Smooth muscle cell of the pulmonary artery (primary cell): ENCODE measurements at places on chromosomes 5 and 9. TPM values are rescaled to one million over a fixed set of nuclear protein-coding genes. Genes with fewer than 3 reads are reported as not detected.

SMIM32 gene
- 0.07 TPM in 1 of 2 replicates, not detected in the other for total RNA-seq

OCLN gene
- total RNA-seq: 0.26 and 1.1 TPM in 2 replicates

PLPP7 gene
- total RNA-seq: 17.2 and 18.9 TPM in 2 replicates

MLANA gene
- not detected in 2 replicates for total RNA-seq

C8G gene
- total RNA-seq: 0.72 and 0.79 TPM in 2 replicates

DYNC2I2 gene
- 35.8 and 43.4 TPM in 2 replicates for total RNA-seq

ROPN1L gene
- 0.33 and 0.36 TPM in 2 replicates for total RNA-seq

PCDHGA10 gene
- 8.3 and 9.4 TPM in 2 replicates for total RNA-seq

KCTD16 gene
- total RNA-seq: 4.6 and 8.4 TPM in 2 replicates

NMUR2 gene
- not detected in 2 replicates for total RNA-seq

SLC46A2 gene
- not detected in 2 replicates for total RNA-seq

CCNJL gene
- 0.52 and 1.4 TPM in 2 replicates for total RNA-seq

CCL19 gene
- not detected in 2 replicates for total RNA-seq

ADAMTS6 gene
- 85.0 and 90.7 TPM in 2 replicates for total RNA-seq

GABRA1 gene
- total RNA-seq: 0.17 TPM in 1 of 2 replicates, not detected in the other

FAF2 gene
- 42.4 and 51.3 TPM in 2 replicates for total RNA-seq

FAM81B gene
- not detected in 2 replicates for total RNA-seq

RAD1 gene
- total RNA-seq: 33.6 and 34.7 TPM in 2 replicates

AJM1 gene
- total RNA-seq: 3.6 and 4.0 TPM in 2 replicates

C5orf46 gene
- 12.3 and 16.7 TPM in 2 replicates for total RNA-seq

C9 gene
- total RNA-seq: not detected in 2 replicates

KIF4B gene
- under 0.01 TPM in 1 of 2 replicates, not detected in the other for total RNA-seq

CSF1R gene
- 0.26 and 0.69 TPM in 2 replicates for total RNA-seq

MIER3 gene
- 11.5 and 14.3 TPM in 2 replicates for total RNA-seq

ALDH7A1 gene
- 34.6 and 37.1 TPM in 2 replicates for total RNA-seq

NUTM2F gene
- not detected in 2 replicates for total RNA-seq

LCN1 gene
- total RNA-seq: 0.20 and 0.43 TPM in 2 replicates

OGN gene
- total RNA-seq: 12.8 and 24.7 TPM in 2 replicates

PPIC gene
- total RNA-seq: 77.2 and 93.4 TPM in 2 replicates

SEMA6A gene
- total RNA-seq: 0.20 and 0.23 TPM in 2 replicates

MARVELD2 gene
- 1.6 and 1.7 TPM in 2 replicates for total RNA-seq

SGTB gene
- 25.3 and 26.1 TPM in 2 replicates for total RNA-seq

RAD23B gene
- 90.0 and 98.4 TPM in 2 replicates for total RNA-seq

SHOC1 gene
- total RNA-seq: under 0.01 TPM in 1 of 2 replicates, not detected in the other

CD72 gene
- 0.46 and 0.78 TPM in 2 replicates for total RNA-seq

C9orf153 gene
- 0.98 and 0.99 TPM in 2 replicates for total RNA-seq

MSX2 gene
- 0.83 and 3.8 TPM in 2 replicates for total RNA-seq

HK3 gene
- total RNA-seq: not detected in 2 replicates

GRM6 gene
- not detected in 2 replicates for total RNA-seq

NR2F1 gene
- total RNA-seq: 9.1 and 10.2 TPM in 2 replicates

KCNIP1 gene
- not detected in 2 replicates for total RNA-seq

MTRR gene
- 18.6 and 27.0 TPM in 2 replicates for total RNA-seq

ZNF883 gene
- total RNA-seq: 3.2 and 3.3 TPM in 2 replicates

C9orf85 gene
- total RNA-seq: 11.6 and 12.0 TPM in 2 replicates

OBP2B gene
- total RNA-seq: not detected in 2 replicates

NAA35 gene
- 18.8 and 22.0 TPM in 2 replicates for total RNA-seq
